ENCODE measurements at places on chromosomes 3 and 15.

- no peak for DNase-seq
Measured at GRCh38 chr3:159861369-159861987, 127.2 kb upstream of the IL12A start.

- no peak for DNase-seq
Measured at GRCh38 chr15:24823473-24823872, 131.3 kb upstream of the SNRPN start.

DNA sequence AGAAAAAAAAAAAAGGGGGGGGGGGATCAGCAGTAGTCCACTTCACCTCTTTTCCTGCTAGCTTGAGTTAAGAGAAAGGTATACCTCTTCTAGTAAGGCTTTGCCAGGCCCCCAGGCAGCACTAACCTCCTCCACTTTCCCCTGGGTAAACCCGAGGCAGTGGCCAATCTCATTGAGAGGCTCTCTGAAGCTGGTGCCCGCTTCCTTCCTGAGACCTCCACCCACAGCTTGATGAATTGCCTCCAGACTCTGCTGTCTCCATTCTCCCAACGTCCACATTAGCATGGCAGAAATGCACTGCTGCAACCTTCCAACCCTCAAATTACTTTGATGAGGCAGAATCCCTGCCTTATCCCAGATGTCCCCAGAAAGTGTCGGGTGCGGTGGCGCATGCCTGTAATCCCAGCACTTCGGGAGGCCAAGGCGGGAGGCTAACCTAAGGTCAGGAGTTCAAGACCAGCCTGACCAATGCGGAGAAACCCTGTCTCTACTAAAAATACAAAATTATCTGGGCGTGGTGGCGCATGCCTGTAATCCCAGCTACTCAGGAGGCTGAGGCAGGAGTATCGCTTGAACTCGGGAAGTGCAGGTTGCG is 15.3 kb downstream of the RLBP1 start:
- no peak for DNase-seq

GRCh38 chr3:140950863-140951262 is 9.2 kb downstream of the SLC25A36 start:
- no peak for DNase-seq

GRCh38 chr3:11384074-11384473 is 111.9 kb downstream of the ATG7 start:
- DNase-seq, result no peak

DNA sequence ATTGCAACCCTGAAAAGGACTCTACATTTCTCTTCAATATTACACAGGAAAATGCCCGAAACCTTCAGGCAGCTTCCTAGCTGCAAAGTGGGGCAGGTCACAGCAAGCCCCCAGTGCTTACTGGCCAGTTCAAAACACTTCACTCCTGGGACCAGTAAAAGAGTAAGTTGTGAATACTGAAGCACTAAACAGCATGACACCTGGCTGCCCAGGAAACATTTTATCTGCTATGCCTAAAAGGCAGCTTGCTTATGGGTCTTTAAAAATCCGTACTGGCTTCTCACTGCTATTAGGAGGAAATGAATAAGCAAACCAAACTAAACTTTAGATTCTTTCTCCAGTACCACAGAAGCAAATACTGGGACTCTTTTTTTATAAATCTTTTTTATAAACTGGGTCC is 457.9 kb upstream of the ALCAM start:
- DNase-seq, result no peak

Data from AML-193 (cell line).